ENCODE measurements at places on chromosomes 7 and 10.

DNA sequence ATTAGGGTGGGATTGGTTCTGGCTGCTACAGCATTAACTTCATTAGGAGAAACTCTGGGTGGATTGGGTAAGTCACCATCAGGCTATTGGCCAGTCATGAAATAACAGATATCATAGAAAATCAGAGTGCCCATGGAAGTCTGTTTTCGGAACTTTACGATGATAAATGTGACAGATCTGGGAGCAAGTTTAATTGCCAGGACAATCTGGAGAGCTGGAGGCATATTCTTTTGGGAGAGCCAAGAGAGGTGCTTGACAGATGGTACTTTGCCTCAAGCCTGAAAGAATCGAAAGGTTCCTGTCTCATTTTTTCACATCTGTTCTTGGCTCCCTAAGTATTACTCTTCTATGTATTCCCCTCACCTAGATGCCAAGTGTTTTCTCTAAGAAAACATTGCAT, 369.9 kb downstream of the CNTNAP2 start:
- no peak for DNase-seq

GRCh38 chr7:376306-377079, 86.5 kb downstream of the FOXL3 start:
- DNase-seq: no peak

DNA sequence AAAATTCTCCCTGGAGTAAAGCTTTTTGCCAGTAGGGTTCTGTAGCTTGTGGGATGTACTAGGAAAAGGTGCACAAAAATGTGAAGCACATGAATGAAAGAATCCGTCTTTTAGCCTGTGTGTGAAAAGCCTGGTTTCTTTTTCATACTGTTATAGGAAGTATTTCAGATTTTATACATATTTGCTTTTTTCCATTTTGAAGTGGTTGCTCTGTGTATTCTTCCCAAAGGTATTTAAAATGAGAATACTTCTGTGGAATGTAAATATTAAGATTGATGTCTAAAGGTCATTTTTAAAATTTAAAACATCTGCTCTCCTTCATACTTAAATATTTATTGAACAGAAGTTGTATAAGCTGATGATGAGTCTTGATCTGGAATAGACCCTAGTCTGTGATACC, 96.8 kb downstream of the CDK14 start:
- DNase-seq: no peak

DNA sequence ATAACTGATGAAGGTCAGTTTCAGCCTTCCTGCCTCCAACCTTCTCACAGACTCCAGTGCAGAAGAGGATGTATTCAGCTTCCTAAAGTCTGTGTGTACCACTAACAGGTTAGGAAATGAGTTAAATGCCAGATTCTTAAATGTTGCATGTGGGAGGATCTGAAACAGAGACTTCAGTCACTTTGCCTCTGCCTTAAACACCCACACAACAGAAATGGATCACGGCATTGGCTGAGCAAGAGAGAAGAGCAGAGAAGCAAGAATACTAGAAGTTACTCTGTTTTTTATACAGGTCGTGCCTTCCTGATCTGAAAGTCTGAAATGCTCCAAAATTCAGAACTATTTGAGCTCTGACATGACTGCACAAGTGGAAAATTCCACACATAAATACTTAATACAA, 98.9 kb upstream of the ARHGAP21 start:
- DNase-seq: no peak

DNA sequence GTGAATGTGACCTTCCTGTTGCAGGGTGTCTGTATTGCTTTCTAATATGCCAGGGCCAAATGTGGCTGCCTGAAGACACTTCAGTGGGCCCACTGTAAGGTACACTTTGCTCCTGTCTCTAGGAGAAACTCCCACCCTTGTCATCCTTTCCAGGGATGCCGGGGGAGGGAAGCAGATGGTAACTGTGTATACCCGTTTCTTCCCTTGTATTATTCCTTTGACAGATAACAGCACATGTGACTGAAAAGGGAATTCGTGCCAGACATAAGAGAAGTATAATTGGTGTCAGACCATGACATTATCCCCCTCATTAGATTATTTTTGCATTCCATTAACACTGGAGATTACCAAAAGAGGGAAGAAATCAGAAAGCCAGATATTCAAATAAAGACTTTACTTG, 317.7 kb downstream of the CAMK1D start:
- no peak for DNase-seq

GRCh38 chr7:71566991-71567390, 435.0 kb downstream of the GALNT17 start:
- no peak for DNase-seq

DNA sequence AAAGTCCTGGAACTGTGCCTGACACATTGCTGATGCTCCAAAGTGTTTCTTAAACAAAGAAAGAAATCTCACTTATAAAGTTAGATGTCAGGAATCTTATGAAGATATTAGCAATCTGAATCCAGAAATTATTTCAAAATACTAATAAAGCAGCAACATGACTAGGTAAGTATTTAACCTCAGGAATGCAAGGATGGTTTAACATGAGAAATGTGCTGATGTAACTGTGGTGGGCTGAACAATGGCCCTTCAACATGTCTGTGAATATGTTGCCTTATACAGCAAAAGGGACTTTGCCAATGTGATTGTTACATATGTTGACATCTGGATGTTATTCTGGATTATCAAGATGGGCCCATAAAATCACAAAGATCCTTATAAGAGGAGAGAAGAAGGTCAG, 87.1 kb downstream of the TEX36 start:
- DNase-seq: no peak

GRCh38 chr7:155162422-155162821, 92.3 kb downstream of the HTR5A start:
- no peak for DNase-seq

DNA sequence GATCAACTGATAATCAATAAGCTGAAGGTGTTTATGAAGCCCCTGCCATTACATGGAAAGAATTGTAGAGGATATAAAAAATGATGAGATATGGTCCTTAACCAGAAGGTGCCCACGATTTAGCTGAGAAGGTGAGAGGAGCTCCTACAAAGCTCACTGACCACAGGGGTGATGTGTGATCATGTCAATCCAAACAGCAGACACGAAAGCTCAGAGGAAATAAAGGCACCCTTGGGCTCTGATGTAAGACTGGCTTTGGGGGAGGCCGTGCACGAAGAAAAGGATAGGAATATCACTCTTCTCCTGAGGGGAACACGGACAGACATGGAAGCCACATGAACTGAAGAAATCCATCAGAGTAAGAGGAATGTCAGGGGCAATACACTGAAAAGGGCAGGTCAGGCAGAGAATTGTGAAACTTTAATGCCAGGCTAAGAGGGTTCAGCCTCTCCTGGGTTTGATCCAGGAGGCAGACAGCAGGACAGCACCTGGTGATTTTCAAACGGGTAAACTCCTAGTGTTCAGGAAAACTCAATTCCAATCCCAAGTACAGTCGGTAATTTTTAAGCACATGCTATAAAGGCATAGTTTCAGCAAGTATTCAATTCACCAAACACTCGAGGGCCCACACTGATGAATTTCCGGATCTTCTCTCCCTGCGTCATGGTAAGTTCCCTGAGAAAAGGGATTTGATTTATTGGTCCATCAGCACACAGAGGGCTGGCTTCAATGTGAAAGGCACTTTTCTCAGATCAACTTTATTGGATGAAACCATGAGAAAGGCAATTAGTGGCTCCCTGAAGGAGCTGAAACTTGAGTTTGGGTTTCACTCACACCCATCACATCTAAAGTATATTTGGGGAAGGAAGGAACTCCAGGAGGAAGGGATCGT, 163.8 kb downstream of the PRPF18 start:
- no peak for DNase-seq

GRCh38 chr7:27212497-27213432, 12.9 kb upstream of the HOXA13 start:
- DNase-seq: no peak

GRCh38 chr10:88213065-88213605, 349.7 kb downstream of the PTEN start:
- no peak for DNase-seq

- no peak for DNase-seq
These were observed 2.9 kb upstream of the ATP6V0E2 start for GRCh38 chr7:149870701-149871483.

- no peak for DNase-seq
These were observed 12.2 kb upstream of the CLEC2L start for GRCh38 chr7:139511315-139511714.

GRCh38 chr10:89633484-89633883, 11.6 kb downstream of the PANK1 start:
- no peak for DNase-seq

- no peak for DNase-seq
These were observed 60.2 kb downstream of the FIGNL1 start for GRCh38 chr7:50389961-50390360.

- peak; percentile 54 for DNase-seq
These were observed 62.8 kb upstream of the KDM7A start for GRCh38 chr7:140239653-140239935.

DNA sequence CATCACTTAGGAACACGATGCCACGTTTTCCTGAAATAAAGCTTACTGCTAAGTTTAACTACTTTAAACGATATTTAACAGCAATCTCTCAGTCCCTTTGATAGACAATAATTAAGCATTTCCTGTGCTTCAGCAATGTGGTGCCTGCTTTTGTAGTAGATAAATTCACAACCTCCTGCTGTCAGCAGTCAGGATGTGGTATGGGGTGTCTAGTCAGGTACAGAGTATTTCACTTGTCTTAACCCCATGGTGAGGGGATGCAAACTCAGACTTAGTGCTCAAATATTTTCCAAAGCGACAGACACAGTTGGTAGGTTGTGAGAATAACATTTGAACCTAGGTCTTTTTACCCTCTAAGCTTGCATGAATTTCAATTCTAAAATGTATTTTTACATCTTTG, 526.2 kb upstream of the PFKP start:
- no peak for DNase-seq

DNA sequence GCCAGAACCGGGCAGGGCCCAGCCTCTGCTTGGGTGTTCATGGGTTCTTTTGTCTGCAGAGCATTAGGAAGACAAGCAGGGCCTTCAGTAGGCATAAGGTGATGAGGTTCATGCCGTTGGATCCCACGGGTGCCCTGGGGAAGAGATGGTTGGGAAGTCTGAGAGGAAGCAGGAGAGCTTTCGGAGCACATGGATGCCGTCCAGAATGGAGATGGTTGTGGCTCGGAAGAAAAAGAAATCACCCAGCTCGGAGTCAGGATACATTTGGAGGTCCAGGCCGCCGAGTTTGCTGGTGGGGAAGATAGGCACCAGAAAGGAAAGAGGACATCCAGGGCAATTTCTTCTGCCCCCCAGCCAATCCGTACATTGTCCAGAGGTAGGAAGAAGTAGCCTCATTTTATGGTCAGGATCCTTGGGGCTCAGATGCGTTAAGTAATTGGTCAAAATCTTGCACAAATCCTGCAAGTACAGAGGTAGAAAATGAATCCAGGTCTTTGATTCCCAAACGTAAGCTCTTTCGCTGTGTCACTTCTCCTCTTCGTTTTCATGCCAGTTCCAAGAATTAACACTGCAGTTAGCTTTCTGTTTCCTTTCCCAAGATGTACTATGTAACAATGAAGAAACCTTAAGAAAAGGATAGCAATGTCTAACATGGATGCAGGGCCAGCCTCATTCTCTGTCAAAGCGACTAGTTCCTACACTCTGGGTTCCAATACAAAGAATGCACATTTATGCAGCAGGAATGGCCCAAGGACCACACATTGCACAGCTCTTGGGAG, 147.8 kb upstream of the KLF6 start:
- no peak for DNase-seq

GRCh38 chr7:123749537-123749857, 694 bp upstream of the WASL start:
- peak; percentile 76 for DNase-seq

GRCh38 chr10:60312818-60313588, 76.7 kb downstream of the ANK3 start:
- no peak for DNase-seq

GRCh38 chr7:65910237-65910636, 37.4 kb downstream of the VKORC1L1 start:
- DNase-seq: no peak

DNA sequence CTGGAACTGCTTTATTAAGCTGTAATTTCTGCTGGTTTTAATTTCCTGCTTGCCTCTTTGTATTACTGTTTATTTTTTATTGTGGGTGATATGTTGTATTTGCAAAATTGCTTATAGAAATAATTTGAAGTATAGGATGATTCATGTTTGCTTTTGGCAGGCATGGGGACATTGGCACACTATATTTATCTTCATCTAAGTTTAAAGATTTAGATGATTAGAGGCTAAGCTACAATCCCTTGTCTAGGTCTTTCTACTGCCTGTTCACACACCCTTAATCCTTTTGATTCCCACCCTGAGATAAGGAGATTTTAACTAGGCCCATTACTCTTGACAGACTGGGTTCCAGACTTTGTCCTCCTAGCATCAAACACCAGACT, 182.8 kb upstream of the KAT6B start:
- no peak for DNase-seq

GRCh38 chr10:3875842-3876235, 90.8 kb upstream of the KLF6 start:
- no peak for DNase-seq

DNA sequence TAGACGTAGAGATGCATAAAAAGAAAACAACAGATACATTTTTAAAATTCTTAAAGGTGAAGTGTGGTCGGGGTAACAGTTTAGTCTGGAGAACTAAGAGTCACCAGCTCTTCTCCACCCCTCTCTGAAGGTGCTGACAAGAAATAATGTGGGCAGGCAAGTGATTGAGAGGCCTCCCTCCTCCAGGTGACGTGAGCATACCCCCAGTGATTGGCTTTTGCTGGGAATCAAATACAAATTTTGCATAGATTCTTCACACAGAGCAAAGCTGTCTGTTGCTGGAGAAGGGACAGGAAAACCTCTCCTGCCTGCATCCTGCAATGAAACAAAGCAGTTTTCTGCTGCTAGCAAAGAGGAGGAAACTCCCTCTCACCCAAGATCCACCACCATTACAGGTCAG, 115.0 kb downstream of the DGKB start:
- no peak for DNase-seq

Measured in hematopoietic multipotent progenitor cell treated with erythropoietin and hydrocortisone succinate and interleukin-3 and kit ligand, for 6 days (in vitro differentiated cells).